ENCODE measurements at places on chromosomes 4 and X. TPM values are rescaled to one million over a fixed set of nuclear protein-coding genes. Genes with fewer than 3 reads are reported as not detected.

F11 gene
- 23.9 TPM for total RNA-seq

TMEM271 gene
- total RNA-seq, result not detected

PCDH7 gene
- 42.8 TPM for total RNA-seq

JCHAIN gene
- total RNA-seq, result 12.3 TPM

KCND1 gene
- 6.5 TPM for total RNA-seq

TRMT2B gene
- 26.8 TPM for total RNA-seq

EVC2 gene
- 7.1 TPM for total RNA-seq

MAGEA11 gene
- total RNA-seq, result not detected

CYBB gene
- 41.8 TPM for total RNA-seq

NEK1 gene
- total RNA-seq, result 13.8 TPM

PHEX gene
- 1.1 TPM for total RNA-seq

DCLK2 gene
- 14.0 TPM for total RNA-seq

UGT8 gene
- total RNA-seq, result 72.8 TPM

CDKL5 gene
- total RNA-seq, result 12.1 TPM

KLF8 gene
- total RNA-seq, result 5.0 TPM

GABRG1 gene
- 0.06 TPM for total RNA-seq

CT45A8 gene
- not detected for total RNA-seq

PCSK1N gene
- total RNA-seq, result 21.3 TPM

GATA1 gene
- 0.98 TPM for total RNA-seq

NDUFB11 gene
- 77.4 TPM for total RNA-seq

MAGEA4 gene
- not detected for total RNA-seq

NUDT9 gene
- 56.9 TPM for total RNA-seq

OPRPN gene
- not detected for total RNA-seq

ATP2B3 gene
- total RNA-seq, result not detected

NXF2B gene
- not detected for total RNA-seq

HPSE gene
- total RNA-seq, result 5.9 TPM

FREM3 gene
- 0.12 TPM for total RNA-seq

ZNF182 gene
- 5.0 TPM for total RNA-seq

MAGEB17 gene
- total RNA-seq, result not detected

HTATSF1 gene
- 35.8 TPM for total RNA-seq

MORC4 gene
- total RNA-seq, result 20.0 TPM

ETDA gene
- not detected for total RNA-seq

ADH4 gene
- total RNA-seq, result 1.2 TPM

ITM2A gene
- 28.1 TPM for total RNA-seq

SASH3 gene
- 13.6 TPM for total RNA-seq

CENPE gene
- 2.2 TPM for total RNA-seq

GC gene
- total RNA-seq, result 2,230 TPM

PRDX4 gene
- 77.5 TPM for total RNA-seq

SMC1A gene
- 65.6 TPM for total RNA-seq

NKX6-1 gene
- not detected for total RNA-seq

UGT2B17 gene
- total RNA-seq, result 4.9 TPM

SUPT20HL2 gene
- total RNA-seq, result not detected

IGSF1 gene
- total RNA-seq, result 1.7 TPM

ZNF330 gene
- 32.4 TPM for total RNA-seq

Data from mucosa of gallbladder (tissue), 1 donor.